Neural progenitor cell (in vitro differentiated cells): ENCODE measurements at places on chromosomes 4 and X.

DNA sequence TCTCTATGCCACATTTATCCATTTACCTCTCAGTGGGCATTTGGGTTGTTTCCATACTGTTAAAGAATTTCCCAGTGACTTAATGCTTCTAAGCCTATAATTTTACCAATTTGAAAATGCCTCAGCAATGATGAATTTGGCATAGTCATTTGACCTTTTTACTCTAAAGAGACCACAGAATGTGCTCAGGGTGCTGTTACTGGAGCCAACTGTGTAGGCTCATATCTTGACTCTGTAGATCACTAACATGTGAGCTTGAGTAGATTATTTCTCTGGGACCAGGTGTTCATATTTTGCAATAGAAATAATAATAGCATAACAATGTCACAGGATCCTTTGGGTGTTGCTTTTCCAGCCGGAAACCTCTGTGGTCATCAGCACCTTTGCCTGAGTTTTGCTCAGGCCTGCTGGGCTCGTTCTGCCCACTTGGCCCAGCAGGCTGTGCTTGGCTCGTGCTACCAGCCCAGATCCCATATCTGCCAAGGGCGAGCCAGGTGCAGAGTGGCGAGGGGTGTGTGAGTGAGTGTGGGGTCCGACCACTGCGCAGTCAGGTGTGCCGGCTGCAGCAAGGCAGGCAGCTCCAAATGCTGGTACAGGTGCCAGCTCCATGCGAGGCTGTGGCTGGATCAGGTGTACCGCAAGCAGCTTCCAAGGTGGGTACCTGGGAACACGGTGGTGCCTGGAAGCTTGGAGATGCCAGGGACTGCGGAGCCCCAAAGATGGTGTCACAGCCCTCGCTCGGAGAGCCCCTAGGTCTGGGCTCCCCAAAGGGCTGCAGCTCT is 70.6 kb upstream of the ANK2 start:
- no peak for DNase-seq

DNA sequence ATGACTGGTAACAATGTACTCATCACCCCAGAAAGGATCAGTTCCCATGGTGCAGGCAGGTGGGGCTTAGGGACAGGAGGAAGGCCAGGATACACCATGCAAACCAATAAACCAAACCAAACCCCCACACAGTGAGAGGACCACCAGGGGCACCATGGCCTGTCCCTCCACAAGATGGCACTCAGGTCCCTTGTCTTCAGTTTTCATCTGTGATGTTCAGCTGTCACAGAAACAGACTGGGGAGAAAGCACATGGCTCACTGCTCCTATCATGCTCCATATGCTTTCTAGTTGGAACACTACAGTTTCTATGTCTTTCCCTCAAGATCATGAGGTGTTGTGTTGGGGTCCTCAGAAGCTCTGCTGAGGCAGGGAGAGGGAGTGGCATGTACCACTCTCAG is 10.1 kb downstream of the HS3ST1 start:
- peak; percentile 14 for DNase-seq

DNA sequence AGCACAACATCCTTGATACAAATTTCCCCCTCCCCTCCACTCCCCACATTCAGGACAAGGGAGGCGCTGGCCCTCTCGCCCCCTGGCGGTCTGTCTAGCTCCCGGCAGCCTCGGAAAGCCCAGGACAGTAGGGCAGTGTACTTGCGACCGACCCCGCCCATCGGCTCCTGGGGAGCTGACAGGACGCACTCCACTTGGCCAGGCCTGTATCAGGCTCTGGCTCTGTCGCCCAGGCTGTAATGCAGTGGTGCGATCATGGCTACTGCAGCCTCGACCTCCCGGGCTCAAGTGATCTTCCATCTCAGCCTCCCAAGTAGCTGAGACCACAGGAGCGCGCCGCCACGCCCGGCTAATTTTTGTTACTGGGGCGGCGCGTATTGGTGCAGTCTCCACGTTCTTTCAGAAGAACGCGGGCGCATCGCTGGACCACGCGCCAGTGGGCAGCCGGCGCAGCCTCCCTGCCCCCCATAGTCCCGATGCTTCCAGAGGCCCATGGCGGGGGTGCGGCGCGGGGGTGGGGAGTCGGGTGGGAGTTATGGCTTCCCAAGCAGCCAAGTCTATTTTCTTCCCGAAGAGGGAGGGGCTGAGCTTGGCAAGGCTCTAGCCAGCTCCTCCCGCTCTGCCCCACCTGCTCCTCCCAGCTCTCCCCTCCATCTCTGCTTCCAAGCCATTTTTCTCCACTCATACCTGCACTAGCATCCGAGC is 7.8 kb upstream of the AKAP14 start:
- peak; percentile 83 for DNase-seq

DNA sequence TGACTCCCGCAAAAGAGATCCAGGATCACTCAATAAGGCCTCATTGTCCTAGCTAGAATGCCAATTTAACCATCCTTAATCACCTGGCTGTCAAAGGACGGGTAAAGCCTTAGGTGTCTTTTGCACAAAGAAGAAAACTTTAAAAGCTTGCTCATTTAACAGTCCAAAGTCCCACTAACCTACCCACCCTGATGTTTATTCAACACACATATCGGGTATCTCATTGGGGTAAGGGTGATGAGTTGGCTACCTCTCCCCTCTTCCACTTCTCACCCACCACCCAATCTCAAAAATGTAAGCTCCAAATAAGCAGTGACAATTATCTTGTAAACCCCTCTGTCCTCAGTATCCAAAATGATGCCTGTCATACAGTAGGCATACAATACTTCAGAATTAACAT is 988 bp upstream of the SRD5A3 start:
- peak; percentile 39 for DNase-seq

- DNase-seq: no peak
These were observed 13.5 kb downstream of the PRKX start for GRCh38 chrX:3699821-3700381.

DNA sequence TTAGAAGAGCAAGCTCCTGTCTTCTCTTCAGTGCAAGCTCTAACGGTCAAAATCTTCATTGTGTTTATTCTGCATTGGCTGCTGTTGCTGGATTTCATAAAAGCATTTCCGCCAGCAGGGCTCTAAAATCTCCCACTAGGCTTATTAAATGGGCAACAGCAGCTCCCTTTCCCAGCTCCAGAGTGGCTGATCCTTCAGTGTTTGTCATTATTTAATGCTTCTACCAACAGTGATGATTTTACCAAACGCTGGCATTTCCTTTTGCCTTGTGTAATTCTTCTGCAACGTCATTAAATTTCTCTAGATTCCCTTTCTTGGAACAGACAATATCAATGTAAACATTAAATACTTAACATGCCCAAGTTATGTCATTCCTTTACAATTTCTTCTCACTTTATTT is 20.1 kb downstream of the SLC7A11 start:
- DNase-seq: no peak

- no peak for DNase-seq
These were observed 2.7 kb downstream of the FOXO4 start for GRCh38 chrX:71098302-71098701.

DNA sequence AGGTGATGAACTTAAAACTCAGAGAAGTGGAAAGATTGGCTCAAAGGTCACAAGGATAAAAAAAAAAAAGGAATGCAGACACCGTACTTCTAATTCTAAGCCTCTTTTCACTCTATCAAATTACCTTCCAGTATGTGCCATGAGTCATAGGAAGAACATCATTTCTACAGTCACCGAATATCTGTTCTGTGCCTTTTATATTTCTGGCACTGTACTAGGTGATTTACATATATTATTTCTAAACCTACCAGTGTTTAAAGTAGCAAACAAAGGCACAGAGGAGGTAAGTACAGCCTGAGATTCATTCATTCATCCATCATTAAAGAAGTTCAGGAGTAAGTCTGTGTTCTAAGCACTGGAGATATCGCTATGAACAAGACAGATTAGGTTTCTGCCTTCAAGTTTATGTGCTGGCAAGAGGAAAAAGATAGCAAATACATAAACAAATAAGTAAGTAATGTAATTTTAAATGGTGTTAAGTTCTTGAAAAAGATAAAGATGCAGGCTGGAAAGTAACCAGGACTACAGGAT is 65.3 kb downstream of the PALLD start:
- DNase-seq: no peak
